HFFc6 (cell line): ENCODE measurements at places on chromosomes 6 and 20.
A peak's percentile ranks its signal among the peaks of the same experiment; 100 is the strongest.

DNA sequence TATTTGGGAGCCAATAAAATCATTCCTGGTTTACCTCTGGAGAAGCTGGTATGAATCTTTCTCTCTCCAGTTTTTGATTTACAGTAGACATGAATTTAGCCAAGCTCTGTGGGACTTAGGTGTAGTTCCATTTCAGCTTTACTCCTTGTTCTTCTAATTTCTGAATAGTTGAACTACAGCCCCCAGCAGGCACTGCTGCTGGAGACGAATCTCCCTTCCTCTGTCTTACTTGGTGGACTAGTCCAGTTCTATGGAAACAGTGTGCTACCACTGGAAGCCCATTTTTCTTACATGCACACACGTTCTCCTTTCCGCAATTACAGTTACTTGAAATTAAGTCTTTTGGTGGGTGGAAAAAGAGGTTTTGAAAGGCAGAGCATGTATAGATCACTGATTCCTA lies 42.3 kb downstream of the RALGAPB start:
- DNase-seq, result no peak

DNA sequence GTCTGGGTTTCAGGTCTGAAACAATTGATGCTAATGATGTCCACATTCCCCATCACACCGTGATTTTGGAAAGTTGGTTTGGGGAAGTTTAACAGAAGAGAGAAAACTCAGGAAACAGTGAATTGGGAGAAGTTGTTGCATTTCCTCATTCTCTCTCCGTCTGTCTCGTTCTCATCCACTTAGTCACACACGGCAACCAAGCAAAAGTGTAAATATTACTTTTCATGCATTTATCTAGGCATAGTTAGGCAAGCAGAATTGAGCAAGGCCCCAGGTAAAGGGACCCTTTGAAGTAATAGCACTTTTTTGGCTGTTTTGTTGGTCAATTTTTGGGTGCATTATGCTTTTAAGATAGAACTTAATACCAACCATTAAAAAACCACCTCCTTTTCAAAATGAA lies 137.0 kb upstream of the SULF2 start:
- no peak for DNase-seq

DNA sequence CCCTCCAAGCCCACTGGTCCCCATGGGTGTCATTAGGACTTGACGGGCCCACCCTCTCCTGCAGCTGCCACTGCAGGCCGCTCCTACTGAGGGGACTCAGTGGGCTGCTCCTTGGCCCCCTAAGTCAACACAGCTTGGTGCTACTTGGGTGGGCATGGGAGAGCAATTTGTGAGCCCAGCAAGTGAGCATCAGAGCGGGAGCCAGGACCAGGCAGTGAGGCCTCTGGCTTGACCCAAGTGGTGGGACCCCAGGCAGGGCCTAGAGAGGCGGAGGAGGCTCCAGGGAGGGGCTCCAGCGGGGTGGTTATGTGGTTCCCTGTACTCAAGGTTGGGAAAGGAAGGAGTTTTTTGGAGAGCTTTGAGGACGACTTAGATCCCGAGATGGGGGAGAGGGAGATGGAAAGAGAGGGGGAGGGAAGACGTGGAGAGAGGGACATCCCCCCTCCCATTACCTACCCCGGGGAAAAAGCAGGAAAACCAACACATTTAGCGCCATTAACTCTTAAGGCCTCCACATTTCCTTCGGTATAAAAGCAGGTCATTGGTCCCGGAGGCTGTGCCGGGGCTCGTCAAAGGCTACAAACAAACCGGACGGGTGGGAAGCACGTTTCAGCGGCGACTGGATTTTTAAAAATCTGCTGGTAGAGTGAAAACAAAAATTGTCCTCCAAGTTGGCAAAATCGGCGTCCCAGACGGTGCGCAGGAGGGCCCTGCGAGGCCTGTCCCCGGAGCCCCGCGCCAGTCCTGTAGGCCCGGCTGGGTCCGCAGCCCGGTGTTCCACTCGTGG lies 8.8 kb downstream of the FOXC1 start:
- no peak for DNase-seq

DNA sequence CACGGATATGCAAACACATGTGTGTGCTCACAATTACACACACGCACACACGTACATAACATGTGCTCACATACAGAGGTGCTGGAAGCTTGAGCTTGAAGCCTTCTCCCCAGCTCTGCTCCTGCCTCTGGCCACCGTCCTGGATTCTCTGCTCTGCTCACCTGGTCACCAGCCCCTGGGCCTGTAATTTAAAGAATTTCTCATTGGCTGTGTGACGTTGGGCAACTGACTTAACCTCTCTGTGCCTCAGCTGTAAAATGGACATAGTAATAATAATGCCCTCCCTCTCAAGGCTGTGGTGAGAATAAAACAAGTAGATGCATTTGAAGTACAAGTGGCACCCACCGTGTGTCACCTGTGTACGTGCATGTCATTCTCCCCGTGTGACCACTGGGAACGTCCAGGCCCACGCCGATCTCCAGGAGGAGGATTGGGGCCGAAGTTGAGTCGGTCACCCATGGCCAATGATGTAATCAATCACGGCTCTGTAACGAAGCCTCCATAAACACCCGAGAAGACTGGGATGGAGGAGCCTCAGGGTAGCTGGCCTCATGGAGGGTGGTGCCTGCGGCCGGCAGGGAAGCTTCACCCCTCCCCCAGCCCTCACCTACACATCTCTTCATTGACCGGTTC lies 160.9 kb upstream of the AFDN start:
- DNase-seq, result no peak

DNA sequence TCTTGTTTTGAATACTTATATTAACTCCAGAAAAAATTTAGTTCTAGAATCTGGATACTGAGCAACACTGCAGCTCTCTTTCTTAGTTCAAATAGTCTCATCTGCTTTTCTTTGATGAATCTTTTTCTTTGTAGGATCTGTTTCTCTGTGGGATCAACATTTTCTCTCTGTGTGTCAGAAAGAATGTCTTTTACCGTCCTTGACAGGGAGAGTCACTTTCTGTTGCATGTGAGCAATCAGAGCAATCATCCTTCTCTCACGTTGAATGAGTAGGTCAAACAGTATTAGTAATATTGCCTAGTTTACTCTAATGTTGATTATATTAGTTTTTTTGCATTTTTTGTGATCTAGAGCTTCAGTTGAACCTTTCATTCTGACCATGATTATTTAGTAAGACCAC lies 130.9 kb downstream of the TRMT11 start:
- peak; percentile 12 for DNase-seq

DNA sequence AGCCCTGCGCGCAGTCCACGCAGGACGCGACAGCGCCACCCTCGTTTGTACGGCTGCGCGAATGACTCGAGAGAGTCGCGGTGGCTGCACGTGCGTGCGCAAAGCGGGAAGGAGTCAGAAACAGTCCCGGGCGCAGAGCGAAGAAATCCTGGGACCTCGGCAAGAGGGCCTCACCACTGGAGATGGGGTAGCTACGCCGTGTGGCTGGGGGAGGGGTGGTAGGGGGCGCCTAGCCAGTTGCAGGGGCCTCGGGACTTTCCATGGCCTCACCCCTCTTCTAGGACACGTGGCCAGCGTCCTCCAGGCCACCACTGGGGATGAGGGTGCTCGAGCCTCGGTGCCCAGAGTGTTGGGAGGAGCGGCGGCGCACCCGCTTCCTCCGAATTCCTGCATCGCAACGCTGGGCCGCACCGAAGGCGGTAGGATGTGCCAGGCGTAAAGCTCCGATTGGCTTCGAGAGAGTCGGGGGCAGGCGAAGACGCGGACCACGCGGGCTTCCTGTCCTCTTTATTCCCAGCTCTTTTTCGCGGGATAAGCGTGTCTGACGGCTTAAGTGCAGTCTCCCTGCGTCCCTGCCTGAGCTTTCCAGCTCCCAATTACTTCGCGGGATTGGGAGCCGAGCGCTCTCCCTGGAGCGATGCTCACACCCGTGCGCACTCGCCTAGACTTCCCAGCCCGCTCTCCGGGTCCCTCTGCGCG lies 38.7 kb downstream of the NCR2 start:
- DNase-seq, result no peak

- no peak for DNase-seq
Observed at GRCh38 chr6:40713002-40713719, 126.0 kb upstream of the LRFN2 start.

DNA sequence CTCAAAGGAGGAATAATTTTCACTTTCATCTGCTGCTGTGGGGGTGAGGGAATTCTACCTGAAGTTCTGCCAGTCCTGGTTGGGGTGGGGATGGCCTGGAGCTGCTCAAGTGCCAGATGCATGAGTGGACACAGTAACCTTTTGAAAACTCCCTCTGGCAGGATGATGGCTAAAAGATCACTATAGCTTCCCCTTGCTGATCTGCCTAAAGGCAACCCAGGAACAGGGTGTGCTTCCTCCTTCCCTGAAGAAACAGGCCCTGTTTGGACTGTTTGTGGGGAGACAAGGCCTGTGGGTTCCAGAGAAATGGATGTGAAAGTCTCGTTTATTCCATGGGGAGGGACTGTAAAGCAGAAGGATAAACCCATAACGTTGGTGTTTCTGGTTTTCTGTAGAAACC lies 176.9 kb downstream of the DTNBP1 start:
- DNase-seq, result no peak

DNA sequence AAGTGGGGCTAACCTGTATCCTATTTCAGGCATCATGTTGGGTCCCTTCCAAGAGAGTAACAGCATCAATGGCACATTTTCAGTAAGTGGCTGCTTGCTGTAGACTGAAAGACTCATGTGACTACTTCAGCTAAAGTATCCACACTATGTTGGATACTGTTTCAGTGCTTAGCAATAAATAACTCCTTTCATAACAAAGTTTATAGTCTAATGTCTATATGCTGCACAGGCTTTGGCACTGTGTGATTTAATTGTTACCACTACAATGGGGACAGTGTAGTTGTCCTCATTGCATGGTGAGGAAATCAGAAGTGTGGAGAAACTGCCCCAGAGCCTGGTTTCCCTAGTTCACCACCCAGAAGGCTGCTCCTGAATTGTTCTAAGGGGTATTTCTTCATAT lies 318.0 kb upstream of the PTCHD4 start:
- DNase-seq, result no peak

DNA sequence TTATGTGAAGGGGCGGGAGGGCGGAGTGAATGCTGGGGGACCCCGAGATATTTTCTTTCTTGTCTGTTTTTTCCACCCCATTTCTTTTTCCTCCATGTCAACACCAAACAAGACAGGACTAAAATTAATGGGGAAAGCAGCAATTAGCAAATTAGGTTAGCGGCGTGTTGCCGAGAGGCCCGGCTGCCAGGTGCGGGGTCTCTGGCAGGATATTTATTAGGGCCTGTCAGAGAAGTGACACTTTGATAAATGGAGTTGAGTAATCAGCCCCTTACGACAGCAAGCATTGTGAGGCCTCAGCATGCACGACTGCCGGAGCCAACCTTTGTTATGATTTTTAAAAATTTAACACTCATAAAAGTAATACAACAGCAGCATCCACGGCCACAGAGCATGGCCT lies 193.8 kb downstream of the DHX35 start:
- no peak for DNase-seq

- DNase-seq, result no peak
Observed at GRCh38 chr6:133888929-133889556, at the start of gene TCF21. TCF21 (plus strand) TSS chr6:133889113; CDS start chr6:133889398, 285 bp downstream.

- no peak for DNase-seq
Observed at GRCh38 chr6:124536157-124536841, 425.9 kb upstream of the RNF217 start.

- no peak for DNase-seq
Observed at GRCh38 chr6:77487808-77488425, 24.6 kb upstream of the HTR1B start.

GRCh38 chr6:170553534-170554012 lies 466 bp upstream of the PSMB1 start:
- peak; percentile 31 for DNase-seq

GRCh38 chr20:35674921-35675320 lies 10.2 kb upstream of the CPNE1 start:
- DNase-seq, result no peak

GRCh38 chr6:148440877-148441453 lies 98.3 kb downstream of the SASH1 start:
- DNase-seq, result peak; percentile 88

DNA sequence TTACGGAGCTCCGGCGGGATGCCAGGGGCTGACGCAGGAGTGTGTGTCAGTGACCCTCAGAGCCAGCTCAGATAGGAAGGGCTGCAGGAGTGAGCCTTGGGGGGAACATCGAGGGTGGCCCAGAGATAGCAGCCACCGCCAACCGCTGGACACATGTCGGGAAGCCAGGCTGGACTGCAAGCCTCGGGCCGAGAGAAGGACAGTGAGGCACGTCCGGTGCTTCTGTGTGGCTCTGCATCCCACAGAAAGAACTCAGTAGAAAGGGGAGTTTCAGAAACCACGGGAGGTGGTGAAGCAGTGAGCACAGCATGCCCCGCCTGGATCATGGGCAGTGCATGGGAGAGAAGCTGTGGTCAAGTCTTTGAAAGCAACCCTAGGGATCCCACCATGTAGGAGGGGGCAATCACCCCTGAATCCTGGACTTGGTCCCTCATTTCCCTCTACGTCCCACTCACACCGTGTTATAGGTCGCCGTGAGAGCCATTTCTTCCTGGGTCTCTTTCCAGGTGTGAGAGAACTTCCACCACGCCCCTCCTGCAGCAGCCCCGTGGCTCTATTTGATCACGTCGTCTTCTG lies 383.7 kb upstream of the CDH4 start:
- DNase-seq, result no peak

DNA sequence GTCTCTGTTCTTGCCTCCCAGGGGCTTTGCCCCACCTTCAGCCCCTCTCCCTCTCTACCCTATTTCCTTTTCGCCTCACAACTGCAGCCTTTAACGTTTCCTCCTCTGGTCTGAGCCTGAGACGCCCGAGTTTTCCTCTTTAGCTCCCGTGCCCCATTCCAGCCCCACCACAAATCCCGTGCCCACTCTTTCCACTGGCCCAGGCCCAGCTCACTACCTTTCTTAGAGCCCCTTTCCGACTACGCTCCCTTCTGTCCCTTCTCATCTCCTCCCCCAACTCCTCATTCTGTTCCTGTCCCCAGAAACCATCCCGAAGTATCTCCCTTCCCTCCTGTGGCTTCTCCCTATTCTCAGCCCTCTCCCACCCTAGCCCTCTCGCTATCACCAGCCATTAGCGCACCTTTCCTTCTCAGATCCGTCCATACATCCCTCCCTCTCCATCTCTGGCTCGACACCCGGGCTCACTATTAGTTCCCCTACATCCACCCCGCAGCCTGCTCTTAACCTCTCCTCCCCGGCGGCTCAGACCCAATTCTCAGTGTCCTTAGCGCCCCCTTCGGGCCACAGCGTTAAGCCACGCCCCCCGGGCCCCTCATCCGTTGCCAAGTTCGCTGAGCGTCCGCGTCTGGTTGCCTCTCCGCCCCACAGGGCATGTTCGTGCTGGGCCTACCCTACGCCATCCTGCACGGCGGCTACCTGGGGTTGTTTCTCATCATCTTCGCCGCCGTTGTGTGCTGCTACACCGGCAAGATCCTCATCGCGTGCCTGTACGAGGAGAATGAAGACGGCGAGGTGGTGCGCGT lies 2.7 kb downstream of the SLC32A1 start:
- DNase-seq, result no peak

GRCh38 chr20:54209216-54209813 lies 1.4 kb downstream of the PFDN4 start:
- peak; percentile 3 for DNase-seq
